ENCODE measurements at places on chromosomes 5 and 9.

GRCh38 chr9:111149018-111149759 is 110.9 kb upstream of the LPAR1 start:
- DNase-seq = no peak

GRCh38 chr5:175862131-175863012 is 9.0 kb upstream of the CPLX2 start:
- DNase-seq = no peak

DNA sequence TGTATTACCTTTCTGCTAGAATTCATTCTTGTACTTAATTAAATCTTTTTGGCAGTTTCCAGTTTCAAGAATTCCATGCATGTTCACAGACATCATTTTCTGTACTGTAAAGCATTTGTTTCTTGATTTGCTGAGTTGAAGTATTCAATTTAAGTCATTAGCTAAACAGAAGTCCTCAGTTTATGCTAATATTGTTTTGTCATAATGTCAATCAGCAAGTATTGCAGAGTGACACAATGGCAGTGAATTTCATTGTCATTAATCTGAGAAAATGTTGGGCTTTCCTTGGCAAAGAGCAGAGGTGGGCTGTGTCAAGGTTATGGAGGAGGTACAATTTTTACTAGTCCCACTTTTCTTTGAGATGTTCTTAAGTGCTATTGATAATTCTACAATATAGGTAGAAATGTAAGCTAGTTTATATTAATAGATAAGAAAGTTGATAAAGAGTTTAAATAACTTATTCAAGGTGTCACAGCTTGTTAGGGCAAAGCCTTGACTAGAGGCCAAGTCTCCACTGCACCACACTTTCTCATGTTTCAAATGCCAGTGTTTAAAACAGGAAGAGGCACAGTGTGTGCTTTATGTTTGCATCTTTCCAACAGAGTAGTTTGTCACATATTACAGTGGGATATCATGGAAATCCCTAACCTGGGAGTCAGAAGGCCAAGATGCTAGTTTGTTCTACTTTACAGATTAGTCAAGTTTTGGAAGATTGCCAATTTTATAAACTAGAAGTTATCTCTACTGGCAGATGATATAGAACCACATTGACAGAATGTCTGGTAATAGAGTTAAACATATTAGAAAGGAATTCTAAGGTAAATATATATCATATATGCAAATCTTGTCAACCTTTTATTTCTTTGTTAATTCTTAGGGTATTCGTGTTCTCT is 56.3 kb downstream of the SLF1 start:
- no peak for DNase-seq

GRCh38 chr5:76046741-76047140 is 36.4 kb upstream of the SV2C start:
- no peak for DNase-seq

DNA sequence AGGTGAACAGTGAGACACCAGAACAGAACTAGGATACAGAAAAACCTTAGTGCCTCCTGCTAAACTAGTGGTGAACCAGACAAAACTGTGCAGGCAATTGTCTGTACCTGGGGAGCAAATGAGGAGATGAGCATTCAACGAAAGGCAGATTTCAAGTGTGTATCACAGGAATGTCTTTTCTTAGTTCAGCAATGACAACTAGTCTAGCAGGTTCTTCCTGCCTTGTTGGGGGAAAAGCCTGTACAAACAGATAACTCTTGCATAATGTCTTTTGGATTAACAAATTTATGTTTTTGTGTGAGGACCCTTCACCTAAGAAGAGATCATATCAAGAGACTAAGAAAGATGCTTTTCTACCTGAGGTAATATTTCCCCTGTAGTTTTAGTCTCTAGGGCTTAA is 21.8 kb upstream of the DENND4C start:
- no peak for DNase-seq

DNA sequence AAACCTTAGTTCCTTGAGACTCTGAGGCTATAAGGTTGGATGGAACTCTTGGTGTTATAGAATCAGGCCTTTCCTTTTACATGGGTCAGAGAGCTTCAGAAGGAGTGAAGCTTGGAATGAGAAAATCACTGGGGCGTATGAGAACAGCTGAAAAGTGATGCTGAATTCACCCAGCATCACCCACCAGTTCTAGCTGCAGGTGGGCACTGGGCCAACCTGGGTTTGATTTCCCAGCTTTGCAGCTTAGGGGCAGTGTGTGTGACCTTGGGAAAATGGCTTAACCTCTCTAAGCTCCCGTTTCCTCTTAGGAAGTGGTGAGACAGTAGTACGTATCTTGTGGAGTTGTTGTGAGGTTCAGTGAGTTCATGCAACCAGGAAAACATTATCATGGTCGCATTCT is 10.7 kb downstream of the PCDH12 start:
- DNase-seq = no peak

DNA sequence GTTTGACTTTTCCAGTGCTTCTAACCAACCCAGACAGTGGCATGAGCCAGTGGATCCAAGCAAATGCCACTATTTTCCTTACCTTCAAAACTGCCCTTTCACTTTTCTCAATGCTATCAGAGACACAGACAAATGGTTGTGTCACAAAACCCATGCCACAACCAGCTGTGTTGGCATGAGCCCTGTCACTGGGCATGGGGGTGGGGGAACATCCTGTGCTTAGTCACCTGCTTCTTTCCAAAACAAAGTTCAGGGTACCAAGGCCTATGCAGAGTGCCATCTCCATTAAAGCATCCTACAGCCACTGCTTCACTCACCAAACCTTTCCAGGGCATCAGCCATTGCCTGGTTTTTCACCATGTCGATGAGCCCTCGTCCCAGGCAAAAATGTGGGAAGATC is 30.1 kb downstream of the NIPSNAP3B start:
- DNase-seq = no peak

GRCh38 chr9:132486706-132487350 is 76.8 kb downstream of the CFAP77 start:
- peak; percentile 74 for DNase-seq

DNA sequence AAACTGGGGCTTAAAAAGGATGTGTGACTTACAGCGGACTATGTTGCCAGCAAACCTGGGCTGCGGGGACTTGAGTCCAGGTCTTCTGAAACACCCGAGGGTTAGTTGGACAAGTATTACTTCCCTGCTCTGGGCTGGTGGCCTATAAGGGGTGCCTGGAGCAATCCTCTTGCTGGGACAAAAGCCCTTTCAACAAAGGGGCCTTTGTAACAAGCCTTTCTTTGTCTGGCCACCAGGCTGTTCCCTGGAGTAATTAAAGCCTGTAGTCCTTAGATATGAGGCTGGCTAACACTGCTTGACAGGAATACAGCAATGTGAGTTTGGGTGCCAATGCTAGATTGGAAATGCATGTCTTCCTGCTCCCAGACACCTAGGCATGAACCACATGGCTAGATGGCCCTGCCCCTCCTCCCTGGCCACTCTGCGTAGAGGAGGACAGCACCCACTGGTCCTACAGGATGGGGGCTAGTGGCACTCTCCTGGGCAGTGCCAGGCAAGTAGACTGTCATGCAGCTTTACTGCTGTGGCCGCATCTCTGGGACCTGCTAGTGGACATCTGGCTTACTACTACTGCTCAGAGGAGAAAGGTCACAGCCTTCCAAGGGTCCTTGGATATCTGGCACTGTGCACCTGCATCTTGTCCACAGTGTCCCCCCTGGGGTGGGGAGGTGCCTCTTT is 343.1 kb downstream of the ZSWIM6 start:
- DNase-seq = no peak

GRCh38 chr9:4160249-4160648 is 139.6 kb downstream of the GLIS3 start:
- peak; percentile 51 for DNase-seq

- no peak for DNase-seq
Measured at GRCh38 chr5:24555229-24555628, 89.5 kb downstream of the CDH10 start.

- peak; percentile 11 for DNase-seq
Measured at GRCh38 chr5:171724468-171725204, 61.0 kb upstream of the SMIM23 start.

DNA sequence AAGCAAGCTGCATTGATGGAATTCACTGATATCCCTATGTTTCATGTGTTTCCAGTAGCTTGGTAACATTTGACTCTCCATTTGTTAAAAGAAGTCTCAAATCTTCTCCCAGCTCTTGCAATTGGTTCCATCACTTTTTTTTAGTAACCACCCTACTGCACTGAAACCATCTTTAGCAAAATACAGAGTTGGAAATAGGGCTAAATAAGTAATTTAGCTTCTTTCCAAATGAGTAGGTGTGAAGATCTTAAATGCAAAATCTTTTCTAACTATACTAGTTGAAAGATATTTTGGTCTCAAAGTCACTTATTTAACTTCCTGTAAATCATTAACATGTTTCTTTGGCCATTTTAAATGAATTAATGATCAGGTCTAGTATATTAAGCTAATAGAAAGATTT is 138.1 kb downstream of the DIRAS2 start:
- DNase-seq = no peak

DNA sequence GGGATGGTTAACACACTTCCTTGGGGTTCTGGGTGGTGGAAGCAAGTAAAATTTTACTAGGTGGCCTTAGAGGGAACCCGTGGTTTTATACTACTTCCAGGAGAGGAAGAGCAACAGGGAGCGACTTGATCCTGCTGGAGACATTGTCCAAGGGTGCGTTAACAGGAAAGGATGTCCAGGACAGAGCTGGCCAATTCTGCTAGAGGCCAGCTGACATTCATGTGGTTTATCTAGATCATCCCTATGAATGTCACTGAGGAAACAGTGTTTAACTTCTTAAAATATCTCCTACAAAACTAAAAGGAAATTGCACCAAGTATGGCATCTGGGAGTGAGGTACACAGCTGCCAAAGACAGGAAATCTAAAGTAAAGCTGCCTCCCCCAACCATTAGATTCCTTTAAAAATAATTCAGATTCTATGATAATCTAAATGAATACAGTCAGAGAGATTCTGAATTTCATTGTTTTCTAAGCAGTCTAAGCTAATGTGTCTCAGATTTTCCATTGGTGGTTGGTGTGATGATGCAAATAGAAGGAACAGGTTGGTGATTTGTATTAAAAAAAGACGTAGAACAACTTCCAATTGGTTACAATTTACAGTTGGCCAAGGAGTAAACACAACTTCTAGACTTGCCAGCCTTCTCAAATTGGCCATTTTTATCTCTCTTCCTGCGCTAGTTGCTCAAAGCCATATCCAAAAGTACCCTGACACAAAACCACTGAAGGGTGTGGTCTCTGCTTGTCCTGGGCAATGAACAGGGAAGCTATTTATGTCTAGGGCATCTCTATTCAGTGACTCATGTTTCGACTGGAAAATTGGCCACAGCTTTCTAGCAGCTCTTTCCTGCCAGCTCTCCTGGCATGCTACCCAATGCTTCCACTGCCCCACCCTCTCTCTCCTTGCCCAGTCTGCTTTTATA is 574.7 kb upstream of the MEF2C start:
- no peak for DNase-seq

DNA sequence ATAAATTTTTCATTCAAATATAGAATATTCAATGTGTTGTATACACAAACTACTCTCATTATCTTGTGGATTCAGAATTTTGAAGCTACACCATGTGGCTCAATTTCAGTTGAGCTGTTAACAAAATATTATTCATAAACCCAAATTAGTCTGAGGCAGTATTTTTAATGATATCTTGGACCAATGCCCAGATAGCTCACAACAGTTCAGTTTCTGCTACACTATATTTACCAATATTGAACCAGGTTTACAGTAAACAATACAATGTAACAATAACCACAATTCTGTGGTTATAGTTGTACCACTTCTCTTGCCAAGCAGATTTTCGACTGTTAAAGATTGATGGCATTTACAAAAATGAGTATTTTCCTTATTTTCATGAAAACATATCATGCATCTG is 99.9 kb downstream of the SSBP2 start:
- peak; percentile 7 for DNase-seq

DNA sequence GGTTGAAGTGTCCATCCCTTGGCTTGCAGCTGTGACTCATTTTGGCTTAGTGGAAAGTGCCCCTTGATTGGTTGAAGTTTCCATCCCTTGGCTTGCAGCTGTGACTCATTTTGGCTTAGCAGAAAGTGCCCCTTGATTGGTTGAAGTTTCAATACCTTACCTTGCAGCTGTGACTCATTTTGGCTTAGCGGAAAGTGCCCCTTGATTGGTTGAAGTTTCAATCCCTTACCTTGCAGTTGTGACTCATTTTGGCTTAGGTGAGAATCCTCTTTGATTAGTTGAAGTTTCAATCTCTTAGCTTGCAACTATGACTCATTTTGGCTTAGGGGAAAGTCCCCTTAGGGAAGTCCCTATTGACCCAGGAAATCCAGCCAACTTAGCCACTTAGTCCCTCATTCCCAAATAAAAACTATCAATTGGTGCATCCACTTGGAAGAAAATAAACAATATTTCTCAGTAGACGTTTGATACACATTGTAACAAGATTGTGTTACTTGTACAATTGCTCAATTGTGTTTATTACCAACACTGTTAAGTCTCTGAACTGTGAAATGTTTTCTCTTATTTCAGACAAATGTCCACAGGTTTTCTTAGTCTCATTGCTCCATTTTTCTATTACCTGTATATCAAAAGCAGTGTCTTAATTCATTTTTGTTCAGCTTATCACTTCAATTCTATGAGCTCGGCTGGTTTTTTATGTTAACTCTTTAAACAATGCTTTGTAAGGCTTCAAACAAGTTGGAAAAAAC is 2308.8 kb upstream of the ACO1 start:
- no peak for DNase-seq

- DNase-seq = peak; percentile 55
Measured at GRCh38 chr5:107705402-107706014, 34.8 kb upstream of the EFNA5 start.

- DNase-seq = no peak
Measured at GRCh38 chr5:74174366-74174765, 466.2 kb downstream of the ENC1 start.

DNA sequence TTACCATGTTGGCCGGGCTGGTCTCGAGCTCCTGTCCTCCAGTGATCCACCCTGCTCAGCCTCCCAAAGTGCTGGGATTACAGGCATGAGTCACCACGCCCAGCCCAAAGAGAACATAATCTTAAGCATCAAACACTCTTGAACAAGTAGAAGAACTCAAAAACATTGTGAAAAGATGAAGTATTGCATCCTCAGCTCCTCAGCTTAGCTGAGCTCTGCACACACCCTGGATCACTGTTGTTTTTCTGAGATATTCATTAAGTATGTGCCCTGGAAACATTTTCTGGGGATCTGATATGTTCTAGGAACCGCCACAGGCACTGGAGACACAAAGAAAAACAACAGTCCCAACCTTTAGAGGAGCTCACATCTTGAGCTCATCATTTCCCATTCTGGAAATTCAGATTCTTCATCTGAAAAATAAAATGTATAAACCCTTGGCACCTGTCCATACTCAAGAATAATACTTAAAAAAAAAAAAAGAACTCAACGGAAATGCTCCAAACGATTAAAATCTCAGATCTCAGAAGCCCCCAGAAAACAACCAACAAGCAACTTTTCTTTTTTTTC is 62.2 kb upstream of the ZNF462 start:
- no peak for DNase-seq

- DNase-seq = no peak
Measured at GRCh38 chr5:128146671-128147070, 63.1 kb downstream of the SLC12A2 start.

- peak; percentile 88 for DNase-seq
Measured at GRCh38 chr5:135887447-135887864, 8.2 kb downstream of the IL9 start.

- DNase-seq = no peak
Measured at GRCh38 chr5:133048993-133049725, 2.7 kb upstream of the HSPA4 start.

Data from brain (organoid and tissue), 16 donors.